ENCODE measurements at places on chromosomes 13 and 19.

- no peak for DNase-seq
These were observed 1937.3 kb downstream of the OLFM4 start for GRCh38 chr13:54965881-54966280.

GRCh38 chr13:29579094-29579493 is 16.4 kb downstream of the SLC7A1 start:
- DNase-seq: no peak

GRCh38 chr13:99191900-99192399 is 8.7 kb upstream of the UBAC2 start:
- DNase-seq: peak; percentile 38

DNA sequence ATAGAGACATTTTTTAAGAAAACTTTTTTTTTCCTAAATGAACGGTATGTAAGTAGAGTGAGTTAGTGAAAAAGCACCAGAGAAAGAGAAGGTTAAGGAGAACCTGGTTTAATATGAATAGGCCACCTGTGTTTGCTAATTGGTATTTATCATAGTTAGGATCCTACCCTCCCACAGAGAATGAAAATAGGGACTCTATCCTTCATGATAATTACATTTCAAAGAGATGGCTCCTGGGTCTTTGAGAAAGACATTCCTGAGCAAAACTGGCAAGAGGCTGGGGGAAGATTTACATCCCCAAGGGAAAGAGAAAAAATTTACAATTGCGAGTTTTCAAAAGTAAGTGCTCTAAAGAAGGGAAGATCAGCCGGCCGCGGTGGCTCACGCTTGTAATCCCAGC is 1284.5 kb downstream of the SLITRK1 start:
- no peak for DNase-seq

DNA sequence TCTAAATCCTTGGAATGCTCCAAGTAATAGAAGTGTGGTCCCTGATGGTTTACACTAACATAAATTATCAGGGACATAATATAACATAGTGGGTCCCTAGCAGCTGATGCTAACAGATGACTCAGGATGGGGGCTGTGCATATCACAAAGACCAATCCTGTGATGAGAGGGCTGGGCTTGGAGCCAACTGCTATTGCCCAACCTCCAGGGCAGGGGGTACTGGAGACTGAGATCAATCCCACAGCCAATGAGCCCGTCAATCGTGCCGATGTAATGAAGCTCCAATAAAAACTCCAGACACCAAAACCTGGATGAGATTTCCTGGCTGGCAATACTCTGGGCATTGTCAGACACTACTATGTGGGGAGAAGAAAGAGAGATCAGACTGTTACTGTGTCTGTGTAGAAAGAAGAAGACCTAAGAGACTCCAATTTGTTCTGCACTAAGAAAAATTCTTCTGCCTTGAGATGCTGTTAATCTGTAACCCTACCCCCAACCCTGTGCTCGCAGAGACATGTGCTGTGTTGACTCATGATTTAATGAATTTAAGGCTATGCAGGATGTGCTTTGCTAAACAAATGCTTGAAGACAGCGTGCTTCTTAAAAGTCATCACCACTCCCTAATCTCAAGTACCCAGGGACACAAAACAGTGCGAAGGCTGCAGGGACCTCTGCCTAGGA is 33.4 kb downstream of the ABCC4 start:
- DNase-seq: peak; percentile 80

GRCh38 chr13:80164462-80164861 is 176.5 kb downstream of the SPRY2 start:
- DNase-seq: no peak

DNA sequence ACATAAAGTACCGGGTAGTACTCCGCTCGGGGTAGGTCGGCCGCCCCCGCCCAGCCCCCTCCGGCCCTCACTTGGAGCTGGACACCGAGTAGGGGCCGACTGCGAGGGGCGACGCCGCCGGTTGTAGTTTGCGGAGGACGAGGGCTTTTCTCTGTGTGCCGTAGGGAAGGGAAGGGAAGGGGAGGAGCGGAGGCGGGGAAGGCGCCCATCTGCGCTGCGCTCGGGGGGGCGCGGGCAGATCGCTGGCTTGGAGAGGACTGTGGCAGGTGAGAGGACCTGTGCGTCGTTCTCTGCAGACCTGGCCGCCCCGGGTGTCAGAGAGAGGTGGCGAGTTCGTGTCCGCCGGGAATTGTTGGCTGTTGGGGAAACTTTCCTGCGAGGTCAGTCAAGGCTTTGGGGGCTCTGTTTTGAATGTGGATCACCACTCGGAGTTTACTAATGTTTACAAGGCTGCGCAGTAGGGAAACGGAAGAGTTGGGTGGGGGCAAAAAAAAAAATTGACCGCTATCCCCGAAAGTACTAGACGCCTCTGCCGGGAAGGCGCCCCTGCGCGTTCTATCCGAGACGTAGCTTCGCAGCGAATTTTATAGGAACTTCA is 1.4 kb downstream of the ING1 start:
- peak; percentile 48 for DNase-seq

DNA sequence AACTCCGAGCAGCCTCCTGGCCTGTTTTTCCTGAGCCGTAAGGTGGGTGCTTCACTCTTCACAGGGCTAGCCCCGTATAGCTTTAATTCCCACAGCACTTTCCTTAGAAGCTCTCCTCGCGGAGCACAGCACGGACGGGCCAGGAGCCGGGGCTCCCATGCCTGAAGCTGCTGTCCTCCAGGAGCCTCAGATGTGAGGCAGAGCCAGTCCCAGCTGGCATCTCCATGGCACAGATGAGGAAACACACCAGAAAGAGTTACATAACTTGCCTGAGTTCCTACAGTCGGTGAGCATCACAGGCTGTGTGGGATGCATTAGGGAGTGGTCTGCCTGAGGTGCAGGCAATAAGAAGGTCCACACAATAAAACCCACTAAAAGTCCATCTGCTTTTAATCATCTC is 118.5 kb downstream of the ATP8A2 start:
- no peak for DNase-seq

GRCh38 chr19:7145494-7145893 is 76.0 kb downstream of the ZNF557 start:
- no peak for DNase-seq

GRCh38 chr19:56367829-56368711 is 25.3 kb downstream of the ZNF582 start:
- peak; percentile 91 for DNase-seq

GRCh38 chr19:11416346-11417052 is 2.6 kb downstream of the RGL3 start:
- DNase-seq: no peak

DNA sequence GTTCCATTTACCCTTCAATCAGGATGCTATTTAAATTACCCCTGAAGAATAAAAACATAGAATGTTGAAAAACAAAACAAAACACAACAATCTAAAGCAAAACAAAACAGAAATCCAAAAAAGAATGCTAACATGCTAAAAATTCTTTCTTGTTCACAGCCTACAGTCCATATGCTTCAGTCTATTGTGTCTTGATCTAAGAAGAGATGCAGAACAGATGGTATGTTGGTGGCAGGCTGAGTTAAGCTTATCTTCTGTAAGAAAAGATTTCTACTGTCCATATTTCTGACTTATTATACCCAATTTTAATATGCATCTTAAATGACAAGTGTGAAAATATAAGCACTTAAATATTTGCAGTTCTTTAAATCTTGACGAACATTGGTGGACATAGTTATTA is 356.1 kb upstream of the SLITRK1 start:
- no peak for DNase-seq

DNA sequence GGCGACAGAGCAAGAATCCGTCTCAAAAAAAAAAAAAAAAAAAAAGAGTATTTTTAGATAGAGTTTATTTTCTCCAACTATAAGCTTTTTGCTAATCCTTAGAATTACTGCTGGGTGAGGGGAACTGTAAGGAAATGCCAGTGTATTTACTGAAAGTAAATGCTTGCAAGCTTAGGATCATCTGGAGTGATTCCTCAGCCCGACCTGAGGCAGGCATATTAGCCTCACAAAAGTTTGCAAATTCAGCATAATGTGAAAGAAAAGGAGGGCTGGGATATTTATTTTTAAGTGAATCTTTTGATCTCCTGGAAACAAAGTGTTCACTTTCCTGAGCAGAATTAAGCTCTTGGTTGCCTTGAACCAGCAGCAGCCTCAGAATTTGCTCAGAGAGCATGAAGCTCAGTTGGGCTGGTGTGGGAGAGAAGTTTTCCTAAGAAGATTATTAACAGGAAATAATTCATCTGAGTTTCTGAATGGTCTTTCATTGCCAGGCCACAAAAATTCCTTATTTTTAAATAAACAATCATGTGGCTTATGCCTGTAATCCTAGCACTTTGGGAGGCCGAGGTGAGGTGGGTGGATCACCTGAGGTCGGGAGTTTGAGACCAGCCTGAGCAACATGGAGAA is 24.7 kb upstream of the SPATA13 start:
- DNase-seq: peak; percentile 34

DNA sequence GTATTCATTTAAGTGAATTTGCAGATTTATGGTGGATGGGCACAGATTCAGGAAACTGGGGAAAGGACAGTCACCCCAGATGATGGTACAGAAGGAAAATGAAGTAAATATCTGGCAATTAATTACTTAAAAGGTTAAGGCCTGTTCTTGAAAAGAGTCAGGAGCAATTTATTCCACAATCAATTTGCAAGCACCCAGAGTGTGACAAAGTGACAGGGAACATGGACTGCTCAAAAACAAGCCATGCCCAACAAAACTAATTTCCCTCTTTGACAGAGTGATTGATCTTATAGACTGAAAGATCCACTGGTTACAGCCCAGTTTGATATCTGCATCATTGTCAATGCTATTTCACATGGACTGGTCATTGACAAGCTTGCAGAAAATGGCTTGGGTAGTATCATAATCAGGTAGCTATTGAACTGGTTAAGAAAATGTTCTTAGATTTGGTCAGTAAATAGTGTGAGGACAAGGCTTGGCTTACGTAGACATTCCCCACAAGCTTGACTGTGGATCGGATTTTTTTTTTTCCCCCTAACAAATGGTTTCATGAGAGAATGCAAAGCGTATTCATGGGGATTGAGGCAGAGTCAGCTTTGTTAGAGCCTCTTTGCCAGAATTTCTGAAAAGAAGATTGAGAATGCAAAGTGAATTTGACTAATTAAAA is 584.6 kb downstream of the GPC6 start:
- no peak for DNase-seq

DNA sequence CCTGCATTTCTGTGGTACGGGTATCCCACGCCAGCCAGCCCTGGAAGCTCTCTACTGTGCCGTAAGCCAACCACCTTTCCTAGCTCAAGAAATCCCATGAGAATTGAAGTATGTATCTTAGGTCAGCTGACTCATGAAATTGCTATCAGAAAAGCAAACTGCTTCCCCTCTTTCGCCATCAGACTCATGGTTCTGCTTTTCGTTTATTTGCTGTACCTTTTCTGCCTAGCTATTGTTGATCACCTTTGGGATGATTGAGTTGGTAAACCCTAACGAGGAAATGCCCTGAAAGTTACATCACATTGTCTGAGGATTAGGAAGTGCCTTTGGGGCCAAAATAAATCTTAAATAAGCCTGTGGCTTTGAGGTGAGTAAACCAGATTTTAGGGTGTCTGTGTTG is at the start of gene ADGRE3:
Gene ADGRE3 (minus strand): TSS at position 81 of the 400 bp plus-strand sequence. CDS start 74 bp downstream, at position 7.
- DNase-seq: no peak

DNA sequence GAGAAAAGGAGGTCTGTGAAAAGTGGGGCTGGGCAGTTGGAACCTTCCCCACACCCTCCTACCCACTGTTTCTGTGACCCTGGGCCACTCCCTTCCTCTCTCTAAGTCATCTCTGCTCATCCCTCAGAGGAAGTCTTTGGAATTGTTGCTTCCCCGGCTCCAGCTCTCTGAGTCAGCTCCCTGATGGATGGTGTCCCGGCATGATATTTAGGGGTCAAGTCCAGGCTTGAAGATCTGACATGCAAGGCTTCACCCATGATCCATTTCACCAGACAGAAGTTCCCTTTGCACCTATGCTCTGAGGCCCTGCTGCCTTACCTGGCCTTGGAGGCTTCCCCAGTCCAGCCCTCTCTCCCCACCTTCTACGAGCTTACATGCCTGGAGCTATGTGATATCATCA is 13.3 kb downstream of the EXOC3L2 start:
- DNase-seq: no peak

DNA sequence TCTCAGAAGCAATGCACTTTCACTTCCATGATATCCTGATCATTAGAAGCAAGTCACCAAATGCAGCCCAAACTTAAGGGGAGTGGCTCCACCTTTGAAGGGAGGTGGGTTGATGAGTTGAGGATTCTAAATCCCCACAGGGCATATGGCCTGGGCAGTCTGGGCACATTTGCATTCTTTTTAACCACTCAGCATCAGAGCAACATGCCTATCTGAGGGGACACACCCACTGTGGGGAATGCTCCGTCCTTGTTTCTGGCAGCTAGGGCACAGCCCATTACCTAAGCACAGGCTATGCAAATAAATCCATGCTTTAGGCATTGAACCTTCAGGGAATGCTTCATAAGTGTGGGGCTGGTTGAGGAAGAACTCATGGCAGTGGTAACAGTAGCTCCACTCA is 12.3 kb upstream of the SACS start:
- no peak for DNase-seq

DNA sequence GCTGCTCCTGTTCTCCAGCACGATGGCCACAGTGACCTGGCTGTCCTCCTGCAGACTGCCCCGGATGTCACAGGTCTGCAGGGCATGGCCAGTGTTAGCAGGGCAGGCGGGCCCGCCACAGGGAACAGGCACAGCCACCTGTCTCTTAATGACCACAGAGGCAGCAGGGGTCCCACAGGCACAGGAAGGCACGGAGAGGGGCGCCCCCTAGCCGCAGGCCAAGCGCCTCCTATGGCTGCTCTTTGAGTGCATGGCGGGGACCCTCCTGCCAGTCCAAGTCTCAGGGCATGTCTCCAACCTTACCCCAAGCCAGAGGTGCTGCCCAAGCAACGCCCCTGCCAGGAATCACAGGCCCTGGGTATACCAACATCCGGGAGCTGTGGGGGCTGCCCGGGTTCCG is 14.1 kb downstream of the IZUMO4 start:
- no peak for DNase-seq

- no peak for DNase-seq
These were observed 5.5 kb upstream of the ZNF175 start for GRCh38 chr19:51565583-51565982.

DNA sequence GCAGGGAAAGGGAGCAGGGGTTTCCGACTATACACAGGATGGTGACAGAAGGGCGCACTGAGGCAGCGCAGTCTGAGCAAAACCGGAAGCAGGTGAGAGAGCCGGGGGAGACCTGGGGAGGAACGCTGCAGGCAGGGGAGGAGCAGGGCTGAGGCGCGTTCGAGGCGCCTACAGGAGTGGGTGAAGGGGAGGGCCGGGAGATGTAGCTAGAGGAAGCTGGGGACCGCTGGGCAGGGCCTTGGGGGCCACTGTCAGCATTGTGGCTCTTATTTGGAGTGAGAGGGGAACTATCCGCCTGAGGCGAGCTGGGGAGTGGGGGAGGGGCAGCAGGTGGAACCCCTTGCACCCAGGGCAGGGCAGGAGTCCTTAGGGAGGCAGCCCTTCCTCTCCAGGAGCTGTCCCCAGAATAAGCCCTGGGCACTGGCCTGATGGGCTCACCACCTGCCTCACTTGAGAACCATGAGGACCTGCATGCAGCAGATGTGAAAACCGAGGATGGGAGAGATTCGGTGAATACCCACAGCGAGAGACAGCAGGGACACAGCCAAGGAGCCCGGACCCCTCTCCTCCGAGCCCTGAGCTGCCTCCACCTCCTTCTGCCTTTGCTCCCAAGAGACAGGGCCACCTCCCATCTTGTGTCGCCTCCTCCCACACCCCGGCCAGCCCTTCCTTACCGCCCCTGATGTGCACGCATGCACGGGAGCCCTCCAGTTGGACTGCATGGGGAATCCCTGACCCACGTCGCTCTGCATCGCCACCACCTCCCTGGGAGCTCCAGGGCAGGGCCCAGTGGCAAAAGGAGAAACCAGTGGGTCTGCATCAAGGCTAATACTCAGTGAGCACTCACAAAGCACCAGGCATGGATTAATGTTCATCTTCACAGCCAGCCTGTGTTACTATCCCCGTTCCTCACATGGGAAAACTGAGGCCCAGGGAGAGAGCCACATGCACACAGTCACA is 10.3 kb downstream of the AKT2 start:
- no peak for DNase-seq
